T-helper 1 cell (primary cell): ENCODE measurements at places on chromosomes 5 and 9.

DNA sequence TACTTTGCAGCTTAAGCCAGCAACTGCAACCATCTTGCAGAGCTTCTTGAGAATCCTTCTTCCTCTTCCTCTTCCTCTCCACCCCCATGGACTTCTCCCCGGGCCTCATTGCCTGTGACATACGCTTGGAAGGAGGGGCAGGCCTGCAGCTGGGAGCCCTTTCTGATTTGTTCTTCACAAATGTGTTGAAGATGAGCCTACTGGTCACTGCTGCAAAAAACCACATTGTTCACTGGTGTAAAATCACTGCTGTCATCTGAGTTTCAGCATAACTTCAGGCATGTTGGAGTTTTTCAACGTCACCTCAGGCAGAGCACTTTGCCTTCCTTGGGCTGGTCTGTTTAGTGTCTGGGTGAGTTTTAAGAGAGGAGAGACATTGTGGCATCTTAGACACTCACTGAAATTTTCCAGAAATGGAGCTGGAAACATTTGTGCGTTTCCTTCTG, 7.9 kb downstream of the TJP2 start:
- DNase-seq: no peak

- DNase-seq: no peak
Measured at GRCh38 chr9:82260691-82261090, 272.1 kb downstream of the SPATA31D1 start.

GRCh38 chr5:81397176-81397575, 3.2 kb upstream of the ACOT12 start:
- DNase-seq: no peak

GRCh38 chr5:1041225-1042143, 32.9 kb downstream of the NKD2 start:
- DNase-seq: no peak

DNA sequence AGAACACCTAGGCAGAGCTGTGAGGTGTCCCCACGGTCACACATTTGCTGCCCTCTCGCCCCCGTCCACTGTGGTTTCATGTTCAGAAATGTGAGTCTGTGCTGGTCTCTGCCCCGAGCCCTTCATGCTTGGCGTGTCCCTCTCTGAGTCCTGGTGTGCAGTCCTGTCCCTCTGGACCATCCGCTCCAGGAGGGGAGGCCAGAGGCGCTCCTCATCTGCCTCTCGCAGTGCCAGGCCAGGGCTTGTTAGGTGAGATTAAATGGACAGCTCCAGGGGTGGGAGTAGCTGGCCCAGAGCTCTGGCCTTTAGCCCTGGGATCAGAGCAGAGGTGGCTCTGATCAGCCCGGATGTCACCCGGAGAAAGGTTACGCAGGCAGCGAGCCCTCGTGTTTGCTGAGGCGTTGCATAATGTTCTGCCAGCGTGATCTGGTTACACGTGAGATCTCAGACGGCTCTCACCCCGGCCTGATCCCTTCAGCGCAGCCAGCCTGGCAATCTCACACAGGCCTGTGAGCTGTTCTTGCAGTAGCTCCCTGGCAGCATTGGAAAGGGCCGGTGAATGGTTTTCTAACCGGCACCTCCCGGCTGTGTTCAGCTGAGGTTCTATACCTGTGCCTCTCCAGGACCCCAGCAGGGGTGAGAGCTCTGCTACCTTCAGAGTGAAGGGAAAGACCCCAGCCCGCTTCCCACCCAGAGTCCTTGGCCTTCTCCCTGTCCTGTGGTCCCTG, 24.5 kb downstream of the PTGES2 start:
- no peak for DNase-seq

DNA sequence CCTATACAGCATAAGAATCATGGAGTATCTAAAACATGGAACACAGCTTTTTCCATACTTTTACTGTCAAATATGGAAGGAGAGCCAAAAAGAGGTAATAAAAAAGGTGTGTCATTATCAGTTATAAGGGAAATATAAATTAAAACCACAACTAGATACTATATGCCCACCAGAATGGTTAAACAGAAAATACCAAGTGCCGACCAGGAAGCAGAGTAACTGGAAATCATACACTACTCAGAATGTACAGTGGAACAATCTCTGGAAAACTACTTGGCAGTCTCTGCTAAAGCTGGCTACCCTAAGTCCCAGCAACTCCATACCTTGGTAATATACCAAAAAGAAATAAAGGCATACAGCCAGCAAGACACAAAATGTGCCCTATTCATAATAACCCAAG, 2.4 kb downstream of the PAIP1 start:
- no peak for DNase-seq

DNA sequence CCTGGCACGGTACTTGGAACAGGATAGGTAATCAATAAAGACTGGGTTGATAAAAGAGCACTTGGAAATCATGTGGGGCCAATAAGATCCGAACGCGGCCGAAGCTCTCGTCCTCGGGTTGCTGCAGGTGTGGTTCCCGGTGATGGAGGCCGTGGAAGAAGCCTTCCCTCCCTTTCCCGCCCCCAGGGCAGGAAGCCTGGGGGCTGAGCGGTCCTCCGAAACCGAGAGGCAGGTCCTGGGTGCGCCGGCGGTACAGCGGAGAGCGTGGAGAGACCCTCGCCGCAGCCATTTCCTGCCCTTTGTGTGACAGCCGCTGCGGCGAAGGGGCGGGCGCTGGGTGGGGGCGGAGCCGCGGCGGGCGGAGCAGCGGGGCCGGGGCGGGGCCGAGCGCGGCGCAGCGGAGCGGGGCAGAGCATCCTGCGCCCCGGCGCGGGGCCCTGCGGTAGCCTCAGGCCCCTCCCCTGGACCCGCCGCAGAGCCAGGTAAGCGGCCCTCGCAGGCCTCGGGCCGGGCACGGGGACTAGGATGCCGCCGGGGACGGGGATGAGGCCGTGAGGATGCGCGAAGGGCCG, at the start of gene CYFIP2:
Gene CYFIP2, plus strand, starts transcription at position 410 of the 572 bp plus-strand sequence. CDS start 19,239 bp downstream, outside the sequence.
- DNase-seq: peak; percentile 86

DNA sequence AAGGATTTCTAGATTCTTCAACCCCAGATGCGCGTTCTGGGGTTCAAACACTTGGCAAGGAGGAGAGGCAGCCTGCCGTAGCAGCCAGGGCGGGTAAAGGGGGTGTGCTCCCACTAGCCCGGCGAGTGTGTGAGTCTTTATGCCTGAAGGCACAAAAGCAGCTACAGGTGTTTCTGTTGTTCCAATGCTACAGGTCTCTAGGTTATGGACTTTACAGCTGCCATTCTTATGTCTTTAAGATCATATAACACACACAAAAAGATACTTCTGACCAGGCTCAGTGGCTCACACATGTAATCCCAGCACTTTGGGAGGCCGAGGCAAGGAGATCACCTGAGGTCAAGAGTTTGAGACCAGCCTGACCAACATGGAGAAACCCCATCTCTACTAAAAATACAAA, 133.6 kb upstream of the RETREG1 start:
- DNase-seq: no peak

DNA sequence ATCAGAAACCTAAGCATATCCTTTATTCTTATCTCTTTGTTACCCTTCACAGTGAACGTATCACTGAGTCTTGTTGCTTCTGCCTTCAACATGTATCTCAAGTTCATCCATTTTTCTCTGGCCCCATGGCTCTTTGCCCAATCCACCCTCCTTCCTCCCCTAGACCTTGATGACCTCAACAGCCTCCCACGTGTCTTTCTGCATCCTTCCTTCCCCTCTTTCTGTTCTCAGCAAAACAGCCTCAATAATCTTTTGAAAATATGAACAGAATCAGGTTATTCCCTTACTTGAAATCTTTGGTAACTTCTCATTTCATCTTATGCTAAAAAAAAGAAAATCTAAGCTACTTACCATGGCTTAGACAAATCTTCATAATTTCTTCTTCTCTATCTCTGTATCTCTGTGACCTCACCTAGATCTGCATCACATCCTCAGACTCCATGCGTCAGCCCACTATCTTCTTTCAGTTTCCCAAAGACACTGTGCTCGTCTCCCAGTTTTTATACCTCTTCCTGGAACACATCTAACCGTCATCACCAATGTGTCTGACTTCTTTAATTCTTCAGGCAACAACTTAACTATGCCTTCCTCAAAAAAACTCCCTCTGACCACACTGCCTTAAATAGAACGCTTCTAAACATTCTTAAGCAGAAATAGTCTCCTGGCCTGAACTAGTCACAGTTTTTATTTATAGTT, 208.0 kb downstream of the PARP8 start:
- DNase-seq: no peak

DNA sequence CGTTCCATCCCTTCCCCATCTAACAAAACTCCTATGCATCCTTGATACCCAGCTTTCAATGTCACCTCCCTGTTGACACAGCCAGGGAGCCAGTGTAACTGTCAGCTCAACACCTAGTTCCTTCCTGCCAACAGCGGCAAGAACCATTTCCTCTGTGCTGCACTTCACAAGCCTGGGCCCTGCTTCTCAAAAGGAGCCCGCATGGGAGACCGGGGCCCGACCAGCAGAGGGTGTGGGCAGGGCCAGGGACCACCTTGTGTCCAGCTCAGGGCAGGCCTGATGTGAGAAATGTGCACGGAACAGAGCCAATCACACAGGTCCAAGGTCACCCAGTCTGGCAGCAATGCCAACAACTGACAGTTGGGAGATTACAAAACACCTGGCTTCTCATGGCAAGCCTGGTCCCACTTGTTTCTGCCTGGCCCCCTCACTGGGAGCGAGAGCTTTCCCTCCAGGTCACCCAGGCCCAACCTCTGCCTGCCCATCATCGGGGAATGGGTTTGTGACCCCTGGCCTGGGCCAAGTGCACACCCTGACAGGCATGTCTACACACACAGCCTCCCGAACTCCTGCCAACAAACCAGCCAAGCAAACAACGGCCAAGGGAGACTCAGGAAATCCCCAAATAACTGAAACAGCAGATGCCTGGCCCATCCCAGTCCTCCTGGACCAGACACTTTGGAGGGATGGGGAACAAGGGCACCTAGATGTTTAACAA, 3.1 kb downstream of the RNF44 start:
- peak; percentile 78 for DNase-seq

GRCh38 chr5:89313044-89313443, 430.1 kb upstream of the MEF2C start:
- no peak for DNase-seq

DNA sequence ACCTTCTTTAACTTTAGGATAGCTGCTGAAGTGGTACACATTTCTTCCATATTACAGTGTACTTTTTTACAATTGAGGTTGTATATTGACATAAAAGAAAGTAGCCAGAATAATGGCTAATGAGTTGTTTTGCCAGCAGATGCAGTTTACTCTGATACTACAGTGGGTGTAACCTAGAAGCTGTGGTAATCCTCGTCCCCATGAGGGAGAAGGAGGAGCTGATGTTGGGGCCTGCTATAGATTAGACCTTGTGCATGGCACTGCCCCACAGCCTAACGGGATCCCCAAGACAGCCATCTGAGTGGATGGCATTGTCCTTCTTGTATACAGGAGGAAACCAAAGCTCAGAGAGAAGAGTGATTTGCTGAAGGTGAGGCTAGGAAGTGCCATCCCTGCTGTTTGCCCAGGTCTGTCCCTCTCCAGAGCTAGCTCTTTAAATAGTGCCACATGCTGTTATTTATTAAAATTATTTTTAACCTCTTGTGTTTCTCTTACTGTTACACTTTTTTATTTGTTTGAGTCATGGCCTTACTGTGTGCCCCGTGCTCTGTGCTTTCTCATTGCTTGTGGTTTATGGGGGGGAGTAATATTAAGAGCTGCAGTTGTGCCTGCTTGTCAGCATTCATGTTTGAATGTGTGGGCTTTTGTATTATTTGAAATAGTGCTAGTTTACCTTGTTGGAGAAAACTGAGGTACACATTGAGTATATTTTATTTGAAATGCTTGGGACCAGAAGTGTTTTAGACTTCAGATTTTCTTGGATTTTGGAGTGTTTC, 65.3 kb downstream of the ICE1 start:
- DNase-seq: no peak

DNA sequence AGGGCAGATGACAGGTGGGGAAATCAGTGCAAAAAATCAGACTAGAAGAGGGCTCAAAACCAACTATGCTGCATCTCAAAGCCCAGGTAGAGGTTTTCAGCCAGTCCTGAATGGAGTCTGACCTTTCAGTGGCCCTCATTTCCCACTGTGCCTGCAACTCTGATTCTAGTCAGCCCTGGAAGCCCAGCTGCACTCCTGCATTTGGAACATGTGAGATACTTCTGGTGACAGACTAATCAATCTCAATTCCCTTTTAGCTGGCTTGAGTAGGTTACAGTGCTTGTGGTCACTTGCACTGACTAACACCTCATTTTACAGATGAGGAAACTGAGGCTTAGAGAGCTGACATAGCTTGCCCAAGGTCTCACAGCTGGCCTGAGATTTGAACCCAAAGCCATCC, 7.9 kb upstream of the ACSL6 start:
- DNase-seq: no peak

DNA sequence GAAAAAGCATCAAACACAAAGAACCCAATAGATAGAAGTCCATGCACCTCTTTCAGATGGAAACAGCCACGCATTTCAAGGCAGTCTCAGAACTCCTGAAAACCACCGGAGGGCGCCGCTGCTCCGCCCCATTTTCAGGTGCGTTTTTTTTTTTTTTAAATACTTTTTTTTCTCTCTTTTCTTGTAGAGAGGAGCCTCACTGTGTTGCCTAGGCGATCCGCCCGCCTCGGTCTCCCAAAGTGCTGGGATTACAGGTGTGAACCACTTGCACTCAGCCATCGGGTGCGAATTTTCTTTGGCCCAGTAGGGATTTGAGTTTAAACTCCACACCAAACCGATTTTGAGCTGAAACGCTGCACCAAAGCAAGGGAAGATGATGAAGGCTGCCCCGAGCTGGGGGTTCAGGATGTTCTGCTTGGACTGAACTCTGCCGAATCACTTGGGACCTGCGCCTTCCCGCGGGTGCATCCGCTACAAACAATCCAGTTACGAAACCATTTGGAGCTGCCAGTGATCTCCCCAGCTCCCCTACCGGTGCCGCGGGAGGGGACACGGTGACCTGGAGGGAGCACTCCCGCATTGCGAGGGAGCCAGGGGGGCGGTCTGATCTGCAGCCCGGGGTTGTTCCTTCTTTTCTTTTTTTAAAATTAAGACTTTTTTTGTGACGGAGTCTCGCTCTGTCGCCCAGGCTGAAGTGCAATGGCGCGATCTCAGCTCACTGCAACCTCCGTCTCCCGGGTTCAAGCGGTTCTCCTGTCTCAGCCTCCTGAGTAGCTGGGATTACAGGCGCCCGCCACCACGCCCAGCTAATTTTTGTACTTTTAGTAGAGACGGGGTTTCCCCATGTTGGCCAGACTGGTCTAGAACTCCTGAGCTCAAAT, 1.4 kb downstream of the PTGR1 start:
- peak; percentile 43 for DNase-seq

DNA sequence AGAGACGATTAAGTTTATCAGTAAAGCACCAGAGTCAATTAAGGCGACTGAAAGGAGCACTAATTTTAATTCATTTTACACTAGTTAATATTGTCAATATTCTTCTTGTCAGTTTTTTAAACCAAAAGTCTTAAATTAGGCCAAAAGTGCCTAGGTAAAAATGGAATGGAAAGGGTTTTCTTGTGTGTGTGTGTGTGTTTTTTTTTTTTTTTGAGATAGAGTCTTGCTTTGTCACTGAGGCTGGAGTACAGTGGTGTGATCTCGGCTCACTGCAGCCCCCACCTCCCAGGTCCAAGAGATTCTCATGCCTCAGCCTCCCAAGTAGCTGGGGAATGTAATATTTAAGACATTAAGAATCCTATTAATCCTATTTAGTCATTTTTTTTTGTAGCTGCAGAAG, 3.1 kb upstream of the APC start:
- no peak for DNase-seq
